ENCODE measurements at places on chromosomes 11 and 22.
A peak's percentile ranks its signal among the peaks of the same experiment; 100 is the strongest.

DNA sequence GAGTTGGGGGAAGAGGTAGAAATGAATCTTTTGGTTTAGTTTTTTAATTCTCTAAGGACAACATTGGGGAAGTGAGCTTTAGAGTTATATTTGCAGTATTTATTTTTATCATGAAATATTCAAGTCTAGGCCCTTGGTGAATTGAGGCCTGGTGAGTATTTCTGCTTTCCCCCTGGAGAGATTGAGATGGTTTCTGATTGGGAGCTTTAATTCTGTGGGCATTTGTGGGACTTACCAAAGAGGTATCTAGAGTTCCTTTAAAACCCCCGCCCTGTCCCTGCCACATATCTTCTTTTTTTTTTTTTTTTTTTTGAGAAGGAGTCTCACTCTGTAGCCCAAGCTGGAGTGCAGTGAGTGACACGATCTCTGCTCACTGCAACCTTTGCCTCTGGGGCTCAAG, 9.6 kb downstream of the ACO2 start:
- no peak for DNase-seq

- DNase-seq: peak; percentile 37
Observed at GRCh38 chr11:29432719-29433325, 584.0 kb downstream of the KCNA4 start.

- DNase-seq: peak; percentile 53
Observed at GRCh38 chr11:130223291-130223971, 63.8 kb downstream of the ST14 start.

- DNase-seq: peak; percentile 16
Observed at GRCh38 chr11:69650081-69650831, 9.3 kb downstream of the CCND1 start.

- DNase-seq: no peak
Observed at GRCh38 chr11:74541466-74541865, 47.9 kb upstream of the LIPT2 start.

GRCh38 chr11:27907091-27907490, 200.9 kb downstream of the KIF18A start:
- DNase-seq: no peak

DNA sequence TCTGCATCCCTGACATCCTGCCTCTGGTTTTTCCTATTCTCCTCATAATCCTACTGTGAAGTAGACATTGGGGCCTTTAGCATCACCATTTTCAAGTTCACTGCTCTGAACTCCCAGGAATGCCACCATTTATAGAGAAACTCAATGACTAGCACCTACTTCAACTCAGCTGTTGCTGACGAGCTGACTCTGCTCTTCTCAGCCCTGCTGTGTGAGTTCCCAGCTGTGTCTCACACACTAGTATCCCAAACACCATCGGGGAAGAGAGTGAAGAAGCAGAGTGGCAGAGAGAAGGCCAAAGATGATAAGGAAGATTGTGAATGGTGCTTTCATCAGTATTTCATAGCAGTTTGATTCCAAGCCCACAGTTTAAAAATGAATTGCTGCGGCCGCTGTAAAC, 71.9 kb downstream of the PLEKHA7 start:
- no peak for DNase-seq

GRCh38 chr11:62957147-62957546, 27.6 kb downstream of the SLC22A6 start:
- no peak for DNase-seq

- DNase-seq: no peak
Observed at GRCh38 chr11:107131756-107132155, 113.5 kb upstream of the GUCY1A2 start.

- no peak for DNase-seq
Observed at GRCh38 chr11:67632175-67632981, 2.6 kb upstream of the NUDT8 start.

DNA sequence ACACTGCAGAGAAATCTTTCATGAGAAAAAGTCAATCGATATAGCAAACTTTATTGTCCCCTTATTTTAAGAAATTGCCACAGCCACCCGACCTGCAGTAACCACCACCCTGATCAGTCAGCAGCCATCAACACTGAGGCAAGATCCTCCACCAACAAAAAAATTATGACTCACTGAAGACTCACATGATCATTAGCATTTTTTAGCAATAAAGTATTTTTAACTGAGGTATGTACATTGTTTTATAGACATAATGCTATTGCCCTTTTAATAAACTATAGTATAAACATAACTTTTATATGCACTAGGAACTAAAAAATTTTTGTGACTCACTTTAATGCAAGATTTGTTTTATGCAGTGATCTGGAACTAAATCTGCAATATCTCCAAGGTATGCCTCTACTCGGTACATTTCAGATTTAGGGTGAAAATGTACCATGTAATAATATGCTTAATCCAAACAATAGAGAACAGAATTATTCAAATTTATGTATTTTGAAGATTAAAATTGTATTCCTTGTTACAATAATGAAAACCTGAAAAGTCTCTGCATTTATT, 79.2 kb upstream of the CEP126 start:
- no peak for DNase-seq

GRCh38 chr11:57700425-57700824, 11.6 kb downstream of the MED19 start:
- DNase-seq: no peak

GRCh38 chr11:77353131-77353530, 51.6 kb upstream of the GDPD4 start:
- no peak for DNase-seq

DNA sequence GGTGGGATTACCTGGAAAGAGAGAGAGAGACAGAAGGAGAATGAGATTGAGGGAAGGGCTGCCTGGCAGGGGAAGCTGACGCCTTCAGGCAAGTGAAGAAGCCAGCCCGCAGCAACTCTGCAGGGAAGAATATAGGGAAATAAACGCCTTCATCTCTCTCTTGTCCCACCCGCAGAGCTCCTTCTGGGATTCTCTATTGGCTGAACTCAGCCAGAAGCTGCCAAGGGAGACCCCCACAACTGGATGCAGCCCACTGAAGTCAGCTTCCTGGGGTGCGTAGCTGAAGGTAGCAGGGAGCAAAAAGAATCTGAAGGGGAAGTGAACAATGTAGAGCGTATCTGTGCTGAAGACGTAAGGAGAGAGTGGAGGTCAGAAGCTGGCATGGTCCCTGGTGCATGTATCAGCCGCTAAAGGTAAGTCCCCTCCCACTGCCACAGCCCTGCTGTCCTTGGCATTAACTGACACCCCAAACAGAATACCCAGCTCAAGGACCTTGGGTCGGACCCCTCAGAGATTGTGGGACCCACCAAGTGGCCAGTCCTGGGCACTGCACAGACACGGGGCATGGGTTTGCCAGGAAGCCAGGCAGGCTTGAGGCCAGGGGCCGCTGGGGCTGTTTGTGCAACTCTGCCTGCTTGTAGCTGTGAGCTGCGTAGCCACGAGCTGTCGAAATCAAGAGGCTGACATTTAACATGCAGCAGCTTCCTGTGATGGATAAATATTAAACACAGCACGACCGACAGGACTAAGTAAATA, 469.9 kb downstream of the MN1 start:
- DNase-seq: peak; percentile 67

GRCh38 chr11:81899156-81899555, 834.5 kb downstream of the FAM181B start:
- DNase-seq: peak; percentile 4

- no peak for DNase-seq
Observed at GRCh38 chr11:43928721-43929120, 13.7 kb upstream of the C11orf96 start.

Measured in astrocyte of the hippocampus (primary cell).